ENCODE measurements at places on chromosomes 11 and 22. TPM values are rescaled to one million over a fixed set of nuclear protein-coding genes. Genes with fewer than 3 reads are reported as not detected.

Gene ACP2
- total RNA-seq: 18.8 TPM

Gene NECTIN1
- 29.9 TPM for total RNA-seq

Gene FDXACB1
- total RNA-seq: 3.2 TPM

Gene IRF7
- 6.6 TPM for total RNA-seq

Gene INS
- total RNA-seq: not detected

Gene PRG3
- total RNA-seq: 2.9 TPM

Gene CASP5
- 0.39 TPM for total RNA-seq

Gene VSIG10L2
- 0.39 TPM for total RNA-seq

Gene JAML
- 12.2 TPM for total RNA-seq

Gene OR8G5
- not detected for total RNA-seq

Gene BCO2
- total RNA-seq: 4.9 TPM

Gene FERMT3
- 7.2 TPM for total RNA-seq

Gene APOA4
- not detected for total RNA-seq

Gene ZNF215
- 1.6 TPM for total RNA-seq
